ENCODE measurements at places on chromosomes 3 and 15. TPM values are rescaled to one million over a fixed set of nuclear protein-coding genes. Genes with fewer than 3 reads are reported as not detected.

The CAMKV gene
- total RNA-seq = not detected

DNA sequence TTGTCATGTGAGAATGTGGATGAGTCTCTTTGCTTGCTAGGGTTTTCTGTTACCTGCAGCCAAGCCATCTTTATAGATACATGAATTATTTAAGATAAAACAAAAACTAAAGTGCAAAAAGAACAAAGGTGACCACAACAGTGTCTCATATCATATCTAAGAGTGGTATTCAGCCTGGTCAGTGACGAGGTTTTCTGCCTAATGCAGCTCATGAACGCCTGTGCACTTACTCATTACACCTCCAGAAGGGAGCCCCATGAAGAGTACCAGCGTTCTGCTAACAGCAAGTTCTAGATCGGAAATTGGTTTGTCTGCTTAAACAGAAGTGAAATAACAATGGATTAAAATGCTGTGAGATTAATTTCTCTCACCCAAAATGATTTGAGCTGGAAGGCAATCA, 19.2 kb downstream of the PXYLP1 start:
- DNase-seq = no peak

The PYGO1 gene
- total RNA-seq = 14.7 TPM

- DNase-seq = peak; percentile 33
Observed at GRCh38 chr15:59688423-59688781, 718 bp downstream of the BNIP2 start.

The SLC2A2 gene
- total RNA-seq = 0.07 TPM

DNA sequence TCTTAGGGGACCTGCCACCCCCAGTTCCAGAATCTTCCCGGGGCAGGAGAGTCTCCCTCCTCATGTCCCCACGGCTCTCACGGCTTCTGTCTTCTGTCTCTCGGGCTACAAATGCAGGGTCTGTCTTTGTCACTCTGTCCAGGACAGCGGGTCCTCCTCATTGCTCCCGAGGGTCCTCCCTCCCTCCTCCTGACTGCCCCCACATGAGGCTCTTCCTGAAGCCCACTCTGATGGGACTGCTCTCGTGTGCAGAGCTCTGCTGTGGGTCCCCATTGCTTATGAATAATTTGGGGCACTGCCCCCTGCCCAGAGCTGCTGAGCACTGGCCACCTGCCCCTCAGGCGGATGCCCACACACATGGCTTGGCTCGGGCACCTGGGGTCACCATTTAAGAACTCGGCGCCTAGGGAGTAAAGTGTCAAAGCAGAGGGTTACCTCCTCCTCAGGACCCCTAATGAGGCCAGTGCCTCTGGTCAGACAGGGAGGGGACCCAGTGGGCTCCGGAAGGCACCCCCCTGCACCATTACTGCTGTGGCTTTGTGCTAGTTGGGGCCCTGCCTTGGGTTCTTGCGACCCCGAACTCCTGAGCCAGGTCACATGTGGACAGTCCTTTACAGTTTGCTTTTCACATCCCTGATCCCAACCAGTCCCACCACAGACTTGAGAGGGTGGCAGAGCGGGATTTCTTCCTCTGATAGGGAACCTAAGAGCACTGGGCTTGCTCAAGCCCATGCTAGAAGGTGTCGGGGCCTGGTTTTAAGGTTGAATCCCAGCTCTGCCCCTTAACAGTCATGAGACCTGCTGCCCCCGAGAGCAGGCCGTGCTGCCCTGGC, 22.1 kb downstream of the HDAC11 start:
- DNase-seq = no peak

DNA sequence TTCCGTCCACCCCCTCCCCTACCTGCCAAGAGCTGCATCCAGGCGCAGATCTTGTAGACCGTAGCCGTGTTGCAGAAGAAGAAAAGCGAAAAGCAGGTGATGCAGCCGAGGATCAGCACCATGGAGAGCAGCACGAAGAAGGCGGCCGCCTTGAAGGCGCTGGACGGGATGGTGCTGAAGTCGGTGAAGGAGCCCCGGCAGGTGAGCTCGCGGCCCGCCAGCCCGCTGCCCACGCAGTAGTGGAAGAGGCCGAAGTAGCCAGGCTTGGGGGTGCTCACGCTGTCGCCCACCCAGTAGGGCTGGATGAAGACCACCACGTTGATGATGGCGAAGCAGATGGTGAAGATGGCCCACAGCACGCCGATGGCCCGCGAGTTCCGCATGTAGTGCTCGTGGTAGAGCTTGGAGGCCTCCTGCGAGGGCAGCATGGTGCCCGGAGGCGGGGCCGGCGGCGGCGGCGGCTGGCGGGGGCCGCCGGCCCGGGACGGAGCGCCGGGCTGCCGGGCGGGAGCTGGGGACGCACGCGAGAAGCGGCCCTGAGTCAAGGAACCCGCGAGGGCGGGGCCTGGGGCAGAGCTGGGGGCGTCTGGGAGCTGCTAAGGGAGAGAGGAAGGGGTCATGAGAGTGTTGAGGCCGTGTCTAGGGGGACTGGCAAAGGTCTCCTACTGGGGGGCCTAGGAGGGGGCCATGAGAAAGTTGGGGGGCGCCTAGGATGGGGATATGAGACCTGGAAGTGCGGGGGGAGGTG, 1.2 kb downstream of the LHFPL4 start:
- no peak for DNase-seq

DNA sequence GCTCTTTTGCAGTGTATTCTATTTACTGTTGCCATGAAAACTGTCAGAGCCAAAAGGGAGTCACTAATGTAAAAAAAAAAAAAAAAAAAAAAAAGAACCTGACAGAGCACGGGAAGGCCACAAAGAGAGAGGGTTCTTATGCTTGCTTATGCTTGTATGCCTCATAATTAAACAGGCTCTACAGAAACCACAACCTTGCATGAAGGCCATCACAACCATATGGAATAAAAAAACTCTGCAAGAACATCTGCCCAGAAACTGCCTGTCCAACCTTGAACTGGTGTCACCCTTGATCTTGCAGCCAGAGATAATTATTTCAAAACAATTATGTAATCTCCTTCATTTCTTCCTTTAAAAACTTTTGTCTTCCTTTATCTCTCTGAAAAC, 50.1 kb downstream of the CFAP20DC start:
- no peak for DNase-seq

DNA sequence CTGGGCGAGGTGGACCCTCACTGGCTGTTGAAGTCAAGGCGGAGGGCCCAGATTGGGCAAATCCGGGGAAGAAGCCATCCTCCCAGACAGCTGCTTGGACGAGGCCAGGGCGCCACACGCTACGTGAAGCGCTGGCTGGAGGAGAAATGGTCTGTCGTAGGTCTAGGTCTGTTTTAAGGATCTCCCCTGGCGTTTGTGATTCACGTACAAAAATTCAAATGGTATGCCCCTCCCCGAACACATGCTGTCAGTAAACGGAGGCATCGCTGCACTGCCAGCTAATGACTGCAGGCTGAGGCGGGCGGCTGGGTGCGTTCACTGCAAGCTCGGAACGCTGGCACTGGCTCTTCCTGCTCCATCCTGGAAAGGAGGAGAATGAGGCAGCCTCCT, 69.9 kb downstream of the EPHB3 start:
- DNase-seq = no peak

The TMEM42 gene
- total RNA-seq = 0.14 TPM

- DNase-seq = no peak
Observed at GRCh38 chr3:8662594-8662993, 18.0 kb upstream of the SSUH2 start.

- no peak for DNase-seq
Observed at GRCh38 chr15:74793135-74794028, 11.5 kb downstream of the CSK start.

- no peak for DNase-seq
Observed at GRCh38 chr15:63905558-63906265, 72.0 kb upstream of the HERC1 start.

GRCh38 chr3:72186400-72186855, 401.5 kb upstream of the PROK2 start:
- peak; percentile 51 for DNase-seq

GRCh38 chr15:25641361-25641760, 202.5 kb upstream of the UBE3A start:
- no peak for DNase-seq

- no peak for DNase-seq
Observed at GRCh38 chr3:83002869-83003445, 1241.5 kb upstream of the GBE1 start.

DNA sequence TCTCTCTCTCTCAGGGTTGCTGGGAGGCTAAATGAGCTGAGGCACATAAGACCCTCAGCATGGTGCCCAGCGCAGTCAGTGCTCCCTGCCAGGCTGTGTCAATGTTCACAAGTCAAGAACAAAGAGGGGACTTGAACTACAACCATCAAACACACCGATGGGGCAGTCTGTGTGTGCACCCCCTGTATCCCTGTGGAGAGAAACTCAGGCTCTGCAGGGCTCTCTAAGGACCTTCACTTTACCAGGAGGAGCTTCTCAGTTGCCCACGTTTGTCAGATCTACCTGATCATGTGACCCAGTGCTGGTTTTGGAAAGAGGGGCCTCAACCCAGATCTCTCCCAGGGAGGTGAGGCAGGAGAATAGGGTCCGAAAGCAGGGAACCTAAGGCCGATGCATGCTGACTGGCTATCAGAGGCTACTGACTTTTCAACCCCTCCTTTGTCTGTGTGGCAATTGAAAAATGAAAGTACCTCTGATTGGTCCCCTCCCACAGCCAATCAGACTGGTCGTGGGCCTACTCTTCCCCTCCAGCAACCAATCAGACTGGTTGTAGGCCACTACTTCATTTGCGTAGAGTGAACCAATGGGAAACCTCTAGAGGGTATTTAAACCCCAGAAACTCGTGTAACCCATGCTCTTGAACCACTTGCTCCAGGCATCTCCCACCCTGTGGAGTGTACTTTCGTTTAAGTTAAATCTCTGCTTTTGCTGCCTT, 34.0 kb downstream of the RHCG start:
- peak; percentile 67 for DNase-seq

GRCh38 chr15:79053894-79054293, 36.7 kb downstream of the RASGRF1 start:
- DNase-seq = no peak

DNA sequence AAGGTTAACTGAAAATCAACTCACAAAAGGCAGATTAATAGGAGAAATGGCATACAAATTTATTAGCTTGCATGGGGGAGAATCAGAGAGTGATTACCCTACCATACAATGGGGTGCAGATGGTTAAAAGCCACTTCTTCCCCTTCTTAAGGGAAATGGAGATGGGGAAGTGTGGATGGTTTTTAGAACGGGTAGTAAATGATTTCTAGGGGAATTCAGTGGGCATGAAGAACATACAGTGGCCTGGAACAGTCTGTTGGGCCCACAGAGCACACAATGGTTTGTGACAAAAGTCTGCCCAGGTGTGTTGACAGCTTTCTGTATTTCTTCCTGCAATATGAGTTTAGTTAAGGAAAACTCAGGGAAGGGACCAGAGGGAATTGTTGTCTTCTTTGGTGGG, 61.0 kb downstream of the C3orf80 start:
- no peak for DNase-seq

DNA sequence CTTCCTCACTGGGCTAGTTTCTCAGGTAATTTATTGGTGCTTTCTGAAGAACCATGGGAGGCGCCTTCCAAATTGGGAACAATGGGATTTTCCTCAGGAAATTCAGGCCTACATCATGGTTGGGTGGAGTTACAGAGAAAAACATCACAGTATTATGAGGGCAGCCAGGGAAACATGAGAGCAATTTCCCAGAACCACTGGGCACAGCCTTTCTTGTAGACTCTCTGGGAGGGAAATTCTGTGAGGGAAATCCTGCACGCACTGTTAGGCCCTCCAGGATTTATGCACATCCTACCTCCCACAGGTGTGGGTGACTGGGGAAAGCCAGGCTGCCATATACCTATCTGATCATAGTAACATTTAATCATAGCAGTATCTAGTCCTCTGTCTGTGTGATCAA, 13.2 kb downstream of the POPDC2 start:
- DNase-seq = no peak

The PPP1R14D gene
- not detected for total RNA-seq

The NDN gene
- total RNA-seq = not detected

The ALG3 gene
- total RNA-seq = 57.5 TPM

DNA sequence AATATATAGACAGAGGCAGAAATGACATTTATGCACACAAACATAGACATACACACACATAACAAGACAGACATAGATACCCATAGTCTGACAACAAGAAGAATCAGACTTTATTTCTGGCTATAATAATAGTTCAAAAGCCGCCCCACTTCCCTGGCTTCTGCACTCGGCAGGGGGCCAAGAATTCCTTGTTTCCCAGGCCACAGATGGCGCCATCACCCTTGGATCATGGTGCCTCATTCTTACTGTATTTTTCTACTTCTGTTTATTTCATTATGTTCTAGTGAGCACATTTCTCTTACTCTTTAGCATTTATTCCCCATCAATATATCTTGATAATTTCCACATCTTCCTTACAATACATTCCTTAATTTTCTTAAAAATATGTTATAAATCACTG, 387.5 kb downstream of the NLGN1 start:
- DNase-seq = no peak

DNA sequence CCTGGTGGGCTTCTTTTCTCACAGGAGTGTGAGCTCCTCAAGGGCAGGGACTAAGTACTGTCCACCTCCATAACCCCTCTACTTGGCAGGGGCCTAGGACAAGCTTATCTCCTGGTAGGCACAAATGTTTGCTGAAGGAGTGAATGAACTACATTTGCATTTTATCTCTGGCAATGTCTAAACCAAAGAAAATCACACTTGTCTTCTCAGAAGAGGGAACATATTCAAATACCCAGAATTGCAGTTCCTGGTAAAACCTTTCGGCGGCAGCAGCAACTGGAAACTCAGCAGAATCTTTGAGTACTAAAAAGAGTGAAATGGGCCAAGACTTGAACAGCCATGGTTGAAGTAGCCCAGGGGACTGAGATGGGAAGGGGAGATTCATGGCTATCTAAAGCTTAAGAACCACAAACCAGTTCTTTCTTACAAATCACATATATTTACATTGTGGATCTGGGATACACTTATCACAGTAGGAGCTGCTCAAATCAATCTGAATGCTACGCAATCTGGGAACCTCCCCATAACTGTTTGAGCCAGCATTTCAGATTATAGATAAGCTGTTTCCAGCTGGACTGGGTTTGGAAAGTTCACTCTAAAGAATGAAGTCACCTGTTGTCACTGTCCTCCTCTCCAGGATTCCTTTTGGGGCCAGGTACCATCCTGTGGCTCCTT, 18.7 kb upstream of the PTPN9 start:
- no peak for DNase-seq

The TEX55 gene
- total RNA-seq = not detected

- DNase-seq = no peak
Observed at GRCh38 chr3:28595372-28595771, 246.7 kb upstream of the AZI2 start.

The KCNMB3 gene
- total RNA-seq = 3.5 TPM

DNA sequence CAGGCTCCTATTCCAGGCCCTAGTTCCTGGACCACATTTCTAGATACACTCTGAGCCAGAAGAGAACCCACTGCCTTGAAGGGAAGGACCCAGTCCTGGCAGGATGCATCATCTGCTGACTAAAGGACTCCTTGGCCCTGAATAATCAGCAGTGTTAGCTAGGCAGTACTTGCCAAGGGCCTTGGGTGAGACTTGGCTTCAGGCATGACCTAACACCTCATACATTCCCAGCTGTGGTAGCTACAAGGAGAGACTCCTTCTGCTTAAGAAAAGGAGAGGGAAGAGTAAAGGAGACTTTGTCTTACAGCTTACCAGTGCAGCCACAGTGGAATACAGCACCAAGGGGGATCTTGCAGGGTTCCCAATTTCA, 26.4 kb downstream of the PEAK1 start:
- DNase-seq = no peak
